ENCODE measurements at places on chromosomes 5 and 9.

DNA sequence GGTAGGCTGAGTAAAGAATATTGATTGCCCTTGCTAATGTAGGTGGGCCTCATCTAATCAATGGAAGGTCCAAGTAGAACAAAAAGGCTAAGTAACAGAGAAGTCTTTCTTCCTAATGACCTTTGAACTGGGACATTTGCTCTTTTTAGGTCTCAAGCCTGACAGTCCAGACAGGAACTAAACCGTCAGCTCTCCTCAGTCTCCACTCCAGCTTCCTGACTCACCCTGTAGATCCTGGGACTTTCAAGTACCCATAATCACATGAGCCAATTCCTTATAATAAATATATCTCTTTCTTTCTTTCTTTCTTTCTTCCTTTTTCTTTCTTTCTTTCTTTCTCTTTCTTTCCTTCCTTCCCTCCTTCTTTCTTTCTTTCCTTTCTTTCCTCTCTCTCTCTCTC lies 479.5 kb upstream of the PAPPA start:
- no peak for DNase-seq

DNA sequence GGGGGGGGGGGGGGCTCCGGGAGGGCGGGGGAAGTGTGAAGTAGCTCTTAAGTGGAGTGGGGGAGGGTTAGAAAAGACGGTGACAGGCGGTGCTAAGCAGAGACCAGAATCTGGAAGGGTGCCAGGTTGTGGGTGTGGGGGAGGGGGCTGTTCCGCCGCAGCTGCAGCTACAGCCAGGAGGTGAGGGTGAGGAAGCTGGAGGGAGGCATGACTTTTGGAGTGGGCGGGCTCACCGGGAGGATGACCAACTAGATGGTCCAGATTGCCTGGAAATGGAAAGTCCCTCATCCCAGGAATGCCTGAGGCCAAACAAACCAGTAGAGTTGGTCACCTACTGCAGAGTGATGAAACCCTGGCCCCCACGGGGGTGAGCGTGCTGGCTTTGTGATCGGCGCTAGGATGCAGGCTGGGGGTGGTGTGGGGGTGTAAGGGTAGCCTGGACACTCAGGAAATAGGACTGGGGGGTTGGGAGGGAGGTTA lies 158.1 kb upstream of the SHB start:
- DNase-seq: peak; percentile 15

DNA sequence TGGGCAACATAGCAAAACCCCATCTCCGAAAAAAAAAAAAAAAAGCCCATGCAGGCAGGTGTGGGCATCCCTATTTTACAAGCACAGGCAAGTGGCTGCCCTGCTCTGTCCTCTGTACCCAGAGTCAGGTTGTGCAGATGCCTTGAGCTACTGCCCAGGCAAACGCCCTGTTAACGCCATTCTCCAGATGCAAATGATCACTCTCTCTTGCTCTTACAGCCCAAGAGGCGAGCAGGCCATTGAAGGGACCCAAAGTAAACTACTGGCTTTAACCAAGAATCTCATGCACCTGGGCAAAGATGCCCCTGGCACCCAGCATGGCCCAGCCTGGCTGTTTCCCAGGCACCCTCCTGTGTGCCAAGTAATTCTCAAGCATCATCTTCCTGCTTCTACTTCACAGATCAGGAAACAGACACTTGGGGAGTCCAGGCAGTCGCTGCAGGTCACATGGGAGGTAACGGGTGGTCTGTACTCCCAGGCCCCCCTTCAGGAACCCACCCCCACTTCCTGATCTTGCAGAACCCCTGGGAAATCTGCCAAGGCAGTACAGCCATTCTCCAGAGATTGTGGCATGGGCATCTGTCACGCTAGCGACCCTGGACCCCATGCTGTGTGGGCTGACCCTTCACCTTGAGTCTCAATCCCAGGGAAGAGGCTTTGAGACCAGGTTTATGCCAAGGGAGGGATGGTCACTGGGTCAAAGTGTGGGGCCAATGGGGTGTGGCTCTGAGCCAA lies 14.2 kb downstream of the EEIG1 start:
- DNase-seq: no peak

GRCh38 chr5:120465436-120465961 lies 1.4 kb downstream of the PRR16 start:
- no peak for DNase-seq

- no peak for DNase-seq
These were observed 5.8 kb downstream of the ADAMTS16 start for GRCh38 chr5:5145651-5146529.

- DNase-seq: no peak
These were observed 69.5 kb upstream of the ELL2 start for GRCh38 chr5:96031180-96031579.

Data from GM12864 (cell line).